ENCODE measurements at places on chromosomes 5 and 9.
A peak's percentile ranks its signal among the peaks of the same experiment; 100 is the strongest.

DNA sequence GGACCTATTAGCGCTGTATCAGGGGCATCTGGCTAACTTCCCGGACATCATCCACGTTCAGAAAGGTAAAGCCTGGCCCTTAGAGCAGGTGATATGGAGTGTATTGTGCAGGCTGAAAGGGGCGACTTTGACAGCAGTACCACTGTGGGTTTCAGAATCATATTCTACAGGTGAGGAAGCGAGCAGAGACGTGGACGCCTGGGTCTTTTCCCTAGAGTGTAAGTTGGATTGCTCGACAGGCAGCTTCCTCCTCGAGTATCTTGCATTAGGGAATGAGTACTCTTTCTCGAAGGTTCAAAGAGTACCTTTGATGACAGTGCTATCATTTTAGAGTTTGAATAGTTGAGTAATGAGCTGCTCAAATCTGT lies 1.9 kb downstream of the SNX18 start:
- no peak for DNase-seq

- DNase-seq, result no peak
These were observed 45.1 kb downstream of the KIAA1958 start for GRCh38 chr9:112531666-112532282.

DNA sequence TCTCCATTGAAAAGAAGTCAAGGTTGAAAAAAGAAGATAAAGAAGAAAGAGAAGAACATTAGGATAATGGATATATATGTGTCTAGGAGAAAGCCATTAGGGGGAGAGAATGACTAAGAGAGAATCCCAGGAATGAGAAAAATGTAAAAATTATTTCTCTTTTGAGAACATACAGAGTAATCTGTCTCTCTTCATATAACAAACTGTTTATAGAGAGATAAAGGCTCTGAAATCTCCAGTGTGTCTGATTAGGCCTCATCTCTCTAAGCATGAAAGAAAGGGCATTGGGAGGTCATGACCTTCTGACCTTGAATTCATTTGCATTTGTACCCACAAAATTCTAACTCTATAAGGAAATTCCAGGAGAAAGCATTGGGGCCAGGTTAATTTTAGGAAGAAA lies 3.5 kb upstream of the MPDZ start:
- DNase-seq, result no peak

GRCh38 chr9:33260372-33260771 lies 4.1 kb downstream of the BAG1 start:
- DNase-seq, result no peak

GRCh38 chr5:123438902-123439301 lies 15.7 kb upstream of the CEP120 start:
- DNase-seq, result no peak

DNA sequence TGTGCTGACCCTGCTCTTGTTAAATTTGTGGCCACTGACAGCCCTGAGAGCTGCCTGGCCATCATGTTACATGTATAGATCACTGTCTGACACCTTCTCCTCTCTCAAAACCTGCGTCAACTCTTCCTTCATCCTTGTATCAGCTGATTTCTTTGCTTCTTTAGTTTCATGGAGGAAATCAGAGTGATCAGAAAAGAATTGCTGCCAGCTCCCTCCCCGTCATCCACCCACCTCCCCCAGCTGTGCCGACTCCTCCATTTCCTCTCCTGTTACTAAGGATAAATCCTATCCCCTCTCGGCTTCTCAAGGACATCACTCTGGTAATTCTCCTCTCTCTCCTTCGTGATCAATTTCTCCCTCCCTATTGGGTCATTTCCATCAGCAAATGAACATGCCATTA lies 108.9 kb downstream of the ICE1 start:
- DNase-seq, result peak; percentile 1
